ENCODE measurements at places on chromosomes 4 and X.

DNA sequence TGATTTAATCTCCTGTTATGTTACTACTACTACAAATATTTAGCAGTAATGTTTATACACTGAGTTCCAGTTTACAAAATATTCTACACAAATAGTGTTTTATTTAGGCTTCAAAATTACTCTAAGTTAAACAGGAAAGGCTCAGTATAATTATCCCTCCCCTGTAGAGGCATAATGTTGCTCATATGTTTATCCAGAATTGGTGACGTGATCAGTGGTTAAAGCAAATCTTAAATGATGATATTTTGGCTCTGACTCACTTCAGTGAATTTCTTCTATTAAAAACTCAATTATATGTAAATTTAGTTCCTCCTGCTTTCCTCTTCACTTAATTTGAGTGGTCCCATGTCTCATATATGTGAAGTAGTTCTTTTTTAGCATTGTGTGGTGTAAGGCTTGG, 438.5 kb downstream of the ADGRL3 start:
- DNase-seq: peak; percentile 53

- DNase-seq: no peak
These were observed 22.7 kb upstream of the GPR50 start for GRCh38 chrX:151153667-151154066.

DNA sequence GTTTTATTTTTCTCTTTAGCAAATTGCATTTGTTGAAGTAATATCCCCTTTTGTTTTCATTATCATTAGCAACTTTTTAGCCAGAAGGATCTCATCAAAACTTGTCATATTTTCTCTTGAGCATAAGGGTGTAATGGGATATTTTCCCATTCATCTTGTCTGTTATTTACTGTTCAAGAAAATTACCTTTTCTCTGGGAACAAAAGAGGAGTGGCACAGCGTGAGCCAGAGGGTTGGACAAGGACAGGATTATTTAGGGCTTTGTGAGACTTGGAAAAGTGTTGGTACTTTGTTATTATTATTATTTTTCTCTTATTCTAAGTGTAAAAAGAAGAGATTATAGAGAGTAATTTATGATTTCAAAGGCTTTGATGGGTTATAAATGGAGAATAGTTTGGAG, 135.9 kb downstream of the PRKX start:
- DNase-seq: no peak

DNA sequence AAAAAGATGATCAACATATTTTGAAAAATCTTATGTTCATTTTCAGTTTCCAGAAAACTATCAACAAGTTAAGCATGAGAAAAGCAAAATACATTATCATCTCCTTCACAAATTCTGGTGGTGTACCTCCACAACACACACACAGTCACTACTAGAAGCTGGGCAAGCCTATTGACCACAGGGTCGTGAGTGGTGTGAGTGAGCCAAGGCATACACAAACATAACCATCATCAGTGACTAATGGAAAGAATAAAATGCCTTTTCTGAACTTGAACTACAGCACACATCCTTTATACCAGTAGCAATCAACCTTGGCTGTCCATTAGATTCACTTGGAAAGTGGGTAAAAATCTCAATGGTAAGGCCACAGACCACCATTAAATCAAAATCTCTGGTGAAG, 180.2 kb downstream of the FAM47B start:
- no peak for DNase-seq

DNA sequence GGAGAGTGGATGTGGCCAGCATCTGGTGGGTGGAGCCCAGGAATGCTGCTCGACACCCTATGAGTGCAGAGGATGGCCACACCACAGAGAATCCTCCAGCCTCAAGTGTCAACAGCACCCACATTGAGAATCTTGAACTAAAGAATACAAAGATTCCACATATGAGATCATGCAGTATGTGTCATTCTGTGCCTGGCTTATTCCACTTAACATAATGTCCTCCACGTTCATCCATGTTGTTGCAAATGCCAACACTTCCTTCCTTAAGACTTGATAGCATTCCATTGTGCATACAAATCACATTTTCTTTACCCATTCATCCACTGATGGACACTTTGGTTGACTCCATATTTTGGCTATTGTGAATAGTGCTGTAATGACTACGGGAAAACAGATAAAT, 145.8 kb downstream of the PRKX start:
- no peak for DNase-seq

DNA sequence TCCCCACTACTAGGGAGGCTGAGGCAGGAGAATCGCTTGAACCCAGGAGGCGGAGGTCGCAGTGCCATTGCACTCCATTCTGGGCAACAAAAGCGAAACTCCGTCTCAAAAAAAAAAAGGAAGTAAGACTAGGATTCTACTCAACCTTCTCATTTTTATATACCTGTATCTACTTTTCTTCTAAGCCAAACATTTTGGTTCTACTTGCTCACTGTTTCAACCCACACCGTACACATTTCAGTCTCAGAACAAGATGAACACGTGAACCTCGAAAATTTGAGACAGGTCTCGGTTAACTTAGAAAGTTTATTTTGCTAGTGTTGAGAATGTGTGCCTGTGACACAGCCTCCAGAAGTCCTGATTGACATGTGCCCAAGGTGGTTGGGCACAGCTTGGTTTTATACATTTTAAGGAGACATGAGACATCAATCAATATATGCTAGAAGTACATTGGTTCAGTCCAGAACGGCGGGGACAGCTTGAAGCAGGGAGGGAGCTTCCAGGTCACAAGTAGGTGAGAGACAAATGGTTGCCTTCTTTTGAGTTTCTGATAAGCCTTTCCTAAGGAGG, 3.7 kb downstream of the ADD1 start:
- DNase-seq: no peak

GRCh38 chr4:13484749-13485221, 645 bp upstream of the RAB28 start:
- no peak for DNase-seq

DNA sequence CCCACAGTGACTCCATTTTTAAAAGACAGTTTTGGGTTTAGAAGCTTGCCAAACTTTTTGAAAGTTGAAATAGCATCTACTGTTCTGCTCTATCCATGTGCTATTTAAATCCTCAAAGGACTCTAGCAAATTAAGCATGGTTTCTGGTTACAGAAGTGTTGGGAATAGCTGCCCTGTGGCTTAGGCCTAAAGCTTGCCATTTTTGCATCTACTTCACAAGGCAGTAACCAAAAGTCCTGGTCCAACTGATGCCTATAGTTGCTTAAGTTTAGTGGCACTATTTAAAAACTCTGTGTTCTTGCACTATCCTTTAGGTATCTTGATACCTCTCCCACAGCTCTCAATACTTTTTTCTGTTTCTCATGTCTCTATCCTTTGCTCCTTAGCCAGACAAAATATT, 251.0 kb upstream of the GPC4 start:
- no peak for DNase-seq

DNA sequence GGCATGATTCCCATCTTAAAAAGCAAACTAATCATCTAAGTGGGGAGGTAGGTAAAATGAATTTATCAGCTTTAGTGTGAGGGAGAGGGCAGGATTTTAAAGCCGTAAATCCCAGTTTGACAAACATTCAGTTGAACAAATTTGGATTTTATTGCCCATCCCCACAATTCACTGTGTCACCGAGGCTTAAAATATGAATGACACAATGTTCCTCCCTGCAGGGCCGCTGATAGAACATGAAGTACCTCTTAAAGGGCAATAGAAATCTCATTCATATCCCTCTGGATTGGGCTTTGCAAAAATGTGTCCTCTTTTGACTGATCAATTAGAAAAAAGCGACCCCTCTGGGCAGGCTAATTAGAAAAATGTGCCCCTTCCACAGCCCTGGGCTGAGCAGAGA, 45.5 kb upstream of the SMAD1 start:
- no peak for DNase-seq

- DNase-seq: no peak
These were observed 94.8 kb upstream of the ELOVL6 start for GRCh38 chr4:110292994-110293744.

- DNase-seq: no peak
These were observed 830 bp downstream of the HOPX start for GRCh38 chr4:56680266-56680665.

- DNase-seq: no peak
These were observed 13.4 kb downstream of the CFAP97 start for GRCh38 chr4:185190306-185190856.

DNA sequence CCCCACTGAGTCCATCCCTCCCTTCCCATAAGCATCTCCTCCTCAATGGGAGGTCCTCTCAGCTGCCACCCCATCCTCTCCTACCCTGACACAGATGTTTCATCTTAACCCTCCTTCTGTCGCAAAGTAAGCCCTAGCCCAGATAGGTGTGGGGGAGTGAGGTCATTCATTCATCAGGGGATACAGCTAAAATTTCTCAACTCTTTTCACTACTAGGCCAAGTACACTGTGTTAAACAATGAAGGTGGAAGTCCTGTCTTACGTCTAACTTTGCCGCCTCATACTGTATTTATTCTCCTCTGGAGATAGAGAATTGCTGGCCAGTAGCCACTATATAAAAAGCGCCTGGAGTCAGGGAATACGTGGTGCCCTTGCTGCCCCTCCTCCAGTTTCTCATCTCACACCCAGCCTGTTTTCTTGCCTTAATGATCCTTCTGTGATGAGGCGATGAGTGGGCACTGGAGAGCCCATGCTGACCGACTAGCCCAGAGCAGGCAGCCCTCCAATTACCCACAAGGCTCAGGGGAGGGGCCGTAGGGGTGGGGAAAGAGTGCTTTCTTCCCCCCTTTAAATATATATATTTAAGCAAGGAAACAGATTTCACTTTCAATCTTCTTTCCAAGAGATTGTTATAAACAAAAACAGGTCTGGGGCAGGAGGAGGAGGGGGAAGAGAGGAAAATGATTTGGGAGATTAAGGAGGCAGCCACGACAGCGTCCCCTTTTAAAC, 149.5 kb downstream of the PJA1 start:
- no peak for DNase-seq

GRCh38 chr4:169774466-169775445, 17.0 kb upstream of the HPF1 start:
- no peak for DNase-seq

GRCh38 chr4:38462367-38463055, 201.5 kb upstream of the KLF3 start:
- no peak for DNase-seq

GRCh38 chr4:142353149-142353738, 492.9 kb downstream of the INPP4B start:
- DNase-seq: peak; percentile 72

- no peak for DNase-seq
These were observed 26.7 kb upstream of the C1QTNF7 start for GRCh38 chr4:15400981-15401671.

GRCh38 chr4:139764686-139765310, 99.2 kb downstream of the MGST2 start:
- no peak for DNase-seq

GRCh38 chrX:150406596-150406995, 43.5 kb downstream of the MAMLD1 start:
- no peak for DNase-seq

DNA sequence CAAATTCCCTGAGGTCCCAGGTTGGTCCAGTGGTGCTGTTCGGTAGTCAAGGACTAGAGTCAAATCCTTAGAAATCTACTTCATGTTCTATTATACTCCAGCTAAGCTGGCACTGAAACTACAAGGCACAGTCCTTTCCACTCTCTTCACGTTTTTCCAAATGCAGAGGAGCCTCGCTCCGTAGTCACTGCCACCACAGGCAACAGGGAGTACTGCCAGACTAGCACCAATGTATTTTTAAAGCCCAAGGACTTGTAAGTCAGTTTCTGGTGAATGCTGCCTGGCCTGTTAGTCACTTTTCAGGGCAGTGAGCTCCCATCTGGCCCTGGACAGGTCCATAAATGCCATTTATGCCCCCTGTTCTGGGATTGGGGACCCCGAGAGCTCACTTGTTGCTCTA, 323.5 kb downstream of the FAM47A start:
- DNase-seq: no peak

GRCh38 chr4:48687313-48688051, 92.6 kb downstream of the FRYL start:
- no peak for DNase-seq

DNA sequence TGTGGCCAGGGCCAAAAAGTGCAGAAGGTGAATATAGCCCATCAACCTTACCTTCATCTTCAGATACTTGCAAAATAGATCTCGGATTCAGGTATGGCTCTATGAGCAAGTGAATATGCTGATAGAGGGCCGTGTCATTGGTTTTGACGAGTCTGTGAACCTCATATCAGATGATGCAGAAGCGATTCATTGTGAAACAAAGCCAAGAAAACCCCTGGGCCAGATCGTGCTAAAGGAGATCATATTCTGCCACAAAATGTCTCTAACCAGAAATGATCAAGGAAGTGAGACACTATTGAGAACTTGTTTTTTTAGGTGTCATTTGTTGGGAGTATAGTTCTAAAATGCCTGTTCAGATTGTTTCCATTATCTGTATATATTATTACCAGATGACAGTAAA, 48.3 kb downstream of the PDK3 start:
- no peak for DNase-seq

GRCh38 chr4:117996891-117997290, 37.4 kb upstream of the NDST3 start:
- no peak for DNase-seq

DNA sequence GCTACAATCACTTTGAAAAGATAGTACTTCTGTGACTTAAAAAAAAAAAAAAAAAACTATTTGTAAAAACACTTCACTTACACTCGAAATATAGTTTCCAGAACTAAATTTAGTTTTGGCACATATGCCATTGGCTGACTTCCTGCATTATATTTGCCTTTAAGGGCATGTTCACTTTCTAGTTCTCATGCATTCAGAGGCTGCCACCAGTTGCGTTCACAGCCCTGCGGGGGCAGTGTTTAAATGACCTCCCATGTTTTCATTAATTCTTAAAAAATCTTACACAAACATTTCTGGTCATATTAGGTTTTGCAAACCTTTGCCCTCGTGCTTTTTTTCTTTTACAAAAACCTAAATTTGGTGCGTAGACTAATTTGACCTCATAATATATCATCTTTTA, 12.4 kb upstream of the ARHGAP6 start:
- DNase-seq: no peak

- no peak for DNase-seq
These were observed 652.8 kb upstream of the NR3C2 start for GRCh38 chr4:149095001-149095400.

DNA sequence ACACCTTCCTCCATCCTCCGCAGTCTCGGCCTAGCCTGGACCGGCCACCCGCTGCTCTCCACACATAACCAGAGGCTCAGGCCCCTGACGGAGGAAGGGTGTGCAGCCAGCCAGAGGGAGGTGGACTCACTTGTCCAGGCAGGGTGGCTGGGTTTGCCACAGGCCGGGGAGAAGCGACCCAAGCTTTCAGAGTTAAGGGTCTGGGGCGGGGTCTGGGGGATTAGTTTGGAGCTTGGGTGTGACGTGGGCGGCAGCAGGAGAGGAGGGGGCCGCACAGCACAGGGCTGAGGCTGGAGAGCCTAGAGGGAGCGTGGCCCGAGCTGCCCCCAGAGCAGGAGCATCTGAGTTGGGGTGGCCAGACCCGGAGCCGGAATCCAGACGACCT, 22.4 kb upstream of the CPLX1 start:
- DNase-seq: no peak
